Glomerular endothelial cell (primary cell): ENCODE measurements at places on chromosomes 7 and 10.

GRCh38 chr7:132778761-132779160 is 202.5 kb upstream of the PLXNA4 start:
- no peak for DNase-seq

GRCh38 chr7:43658718-43659548 is 70.4 kb downstream of the COA1 start:
- no peak for DNase-seq

DNA sequence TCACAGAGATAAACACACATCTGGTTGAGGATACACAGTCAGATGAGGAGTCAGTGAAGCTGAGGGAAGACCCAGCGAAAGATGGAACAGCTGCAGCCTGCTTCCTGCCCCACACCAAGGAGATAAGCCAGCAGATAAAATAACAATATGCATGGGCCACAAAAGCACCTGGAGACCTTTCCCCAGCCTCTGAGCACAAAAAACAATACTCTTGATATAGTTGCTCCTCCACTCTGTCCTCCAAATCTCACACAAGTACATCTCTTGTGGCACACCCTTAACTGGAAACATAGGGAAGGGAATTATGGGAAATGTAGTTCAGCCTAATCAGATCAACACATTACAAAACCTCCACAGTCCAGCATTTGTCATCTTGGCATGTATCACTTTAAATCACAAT is 9.7 kb upstream of the FHIP2A start:
- no peak for DNase-seq

DNA sequence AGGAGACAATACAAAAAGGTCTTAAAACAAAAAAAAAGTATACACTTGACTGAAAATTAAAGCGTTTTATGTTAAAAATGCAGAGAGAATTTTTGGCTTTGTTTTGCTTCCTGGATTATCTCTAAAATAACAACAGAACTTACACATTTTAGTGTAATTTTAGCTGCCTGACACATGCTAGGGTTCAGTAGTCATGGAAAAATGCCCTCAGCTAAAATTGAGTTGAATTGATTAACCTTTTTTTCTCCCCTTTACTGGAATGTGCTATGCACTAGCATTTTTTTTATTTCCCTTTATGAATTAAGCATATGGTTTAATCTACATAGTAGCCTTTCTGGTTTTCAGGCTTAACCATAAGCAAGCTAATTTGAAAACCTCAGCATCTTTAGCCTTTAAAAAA is 89.9 kb downstream of the ZNF277 start:
- no peak for DNase-seq

- DNase-seq = no peak
These were observed 367.9 kb downstream of the TYW1 start for GRCh38 chr7:67364441-67365017.

GRCh38 chr10:119395280-119396007 is 147.1 kb downstream of the RGS10 start:
- DNase-seq = no peak

- no peak for DNase-seq
These were observed 13.5 kb upstream of the RALA start for GRCh38 chr7:39609935-39610263.

GRCh38 chr7:21773326-21773725 is 172.4 kb downstream of the CDCA7L start:
- no peak for DNase-seq

GRCh38 chr7:81594767-81595166 is 175.1 kb downstream of the HGF start:
- DNase-seq = no peak

DNA sequence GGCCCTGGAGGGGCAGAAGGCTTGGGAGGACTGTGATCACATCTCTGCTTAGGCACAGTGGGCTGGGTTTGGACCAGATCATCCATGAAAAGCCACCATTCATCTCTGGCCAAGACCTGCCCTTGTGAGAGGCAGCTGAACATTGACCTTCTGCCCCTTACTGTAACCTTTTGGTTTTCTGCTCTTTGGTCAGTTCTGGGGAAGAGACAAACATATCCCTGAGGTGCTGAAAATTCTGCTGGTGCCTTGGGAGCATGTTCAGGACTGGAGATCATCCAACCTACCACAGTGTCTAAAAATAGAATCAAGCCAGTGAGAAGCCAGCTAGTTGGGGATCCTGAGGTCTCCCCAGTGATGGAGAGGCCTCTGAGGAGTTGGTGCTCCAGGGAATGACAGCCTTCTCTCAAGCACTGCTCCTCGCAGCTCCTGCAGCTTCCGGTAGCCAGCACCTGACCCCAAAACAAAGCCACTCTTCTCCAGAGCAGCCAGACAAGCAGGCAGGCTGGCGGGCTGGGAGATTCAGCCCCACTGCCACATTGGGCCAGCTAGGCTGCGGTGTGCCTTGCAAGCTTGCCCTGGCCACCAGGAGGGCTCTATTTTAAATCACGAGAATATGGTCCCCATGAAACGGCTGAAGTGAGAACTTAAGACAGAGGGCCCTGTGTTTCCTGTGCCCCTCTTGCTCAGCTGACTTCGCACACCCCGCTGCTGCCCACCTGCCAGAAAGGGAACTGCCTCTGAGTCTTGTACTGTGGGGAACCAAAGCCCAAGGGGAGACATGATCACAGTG is 37.8 kb upstream of the UBE2H start:
- DNase-seq = no peak

GRCh38 chr10:565676-566075 is 123.8 kb downstream of the DIP2C start:
- DNase-seq = no peak

- no peak for DNase-seq
These were observed 48.6 kb upstream of the ADO start for GRCh38 chr10:62755662-62756653.

DNA sequence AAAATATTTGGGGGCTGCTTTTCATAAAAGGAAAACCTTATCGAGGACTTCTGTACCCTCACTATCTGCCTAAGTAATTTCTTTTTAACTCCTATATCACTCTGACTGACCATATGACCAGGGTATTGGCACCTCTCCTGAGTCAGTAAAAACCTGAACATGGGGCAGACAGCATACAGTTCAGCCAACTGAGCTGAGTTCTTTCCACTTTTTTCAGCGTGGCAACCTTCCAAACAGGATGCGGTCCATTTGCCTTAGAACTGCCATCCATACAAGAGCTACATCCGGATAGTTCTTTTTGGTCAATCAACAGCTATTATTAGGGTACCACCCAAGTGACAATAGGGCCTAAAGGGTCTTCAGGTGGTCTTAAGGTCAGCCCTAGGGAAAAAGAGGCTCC is 122.6 kb downstream of the MARCHF5 start:
- no peak for DNase-seq

- DNase-seq = no peak
These were observed 187.2 kb upstream of the LYZL2 start for GRCh38 chr10:30816820-30817171.

DNA sequence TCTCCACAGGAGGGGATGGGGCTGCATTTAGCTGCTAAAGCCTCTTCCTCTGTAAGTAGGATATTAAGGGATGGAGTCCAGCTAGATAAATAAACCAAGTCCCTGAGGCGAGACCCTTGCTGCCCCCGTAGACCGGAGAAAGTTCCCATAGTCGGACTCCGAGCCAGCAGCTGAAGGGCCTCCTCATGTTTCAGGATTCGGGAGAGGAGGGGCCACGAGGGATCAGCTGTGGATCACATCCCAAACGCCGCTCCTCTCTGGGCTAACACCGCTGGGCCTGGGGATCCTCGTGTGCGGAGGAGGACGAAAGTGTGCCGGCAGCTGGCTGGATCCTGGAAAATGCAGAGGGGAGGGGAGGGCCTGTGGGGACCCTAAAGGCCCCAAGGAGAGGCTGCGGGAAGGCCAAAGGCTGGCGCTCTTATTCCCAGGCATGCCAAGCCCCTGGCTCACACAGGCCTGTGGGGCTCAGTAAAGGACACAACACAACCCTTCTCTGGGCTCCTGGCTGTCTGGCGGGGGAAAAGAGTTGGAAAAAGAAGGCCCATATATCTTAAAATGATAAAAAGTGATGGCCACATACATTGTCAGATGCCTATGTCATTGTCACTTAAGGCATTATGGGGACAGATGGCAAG is 82.5 kb upstream of the TMEM72 start:
- DNase-seq = no peak

DNA sequence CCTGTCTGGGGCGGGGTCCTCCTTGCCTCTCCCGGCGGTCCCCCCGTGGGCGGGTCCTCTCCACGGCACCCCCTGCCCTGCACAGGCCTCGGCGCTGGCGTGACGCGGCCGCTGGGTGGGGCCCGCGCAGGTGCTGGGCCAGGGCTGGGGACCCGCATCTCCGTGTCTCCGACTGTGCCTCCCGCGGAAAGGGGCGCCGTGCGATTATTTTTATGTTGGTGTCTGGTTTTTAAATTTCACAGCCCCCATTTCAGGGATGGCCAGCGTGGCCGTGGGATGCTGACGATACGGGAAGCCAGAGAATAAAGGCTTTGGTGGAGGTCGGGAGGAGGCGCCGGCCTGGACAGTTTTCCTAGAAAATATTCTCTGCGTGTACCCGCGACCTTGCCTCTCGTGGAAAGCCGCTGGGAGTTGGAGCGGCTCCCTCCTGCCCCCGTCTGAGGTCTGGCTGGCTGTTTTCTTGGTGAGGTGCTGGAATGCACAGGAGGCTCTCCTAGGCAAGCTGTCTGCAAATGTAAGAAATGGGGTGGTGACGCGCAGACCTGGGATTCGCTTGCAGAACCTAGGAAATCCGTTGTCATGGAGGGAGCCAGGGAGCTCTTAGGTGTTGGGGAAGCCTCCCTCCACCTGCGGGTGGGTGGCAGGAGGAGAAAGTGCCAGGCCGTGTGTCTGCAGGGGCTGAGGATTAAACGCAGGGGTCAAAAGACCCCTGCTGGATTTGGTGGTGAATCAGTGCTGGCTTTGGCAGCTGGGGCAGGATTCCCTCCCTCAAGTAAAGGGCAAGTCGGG is 28.7 kb upstream of the JAKMIP3 start:
- DNase-seq = no peak

GRCh38 chr10:88598055-88598454 is 11.5 kb downstream of the LIPJ start:
- DNase-seq = no peak

DNA sequence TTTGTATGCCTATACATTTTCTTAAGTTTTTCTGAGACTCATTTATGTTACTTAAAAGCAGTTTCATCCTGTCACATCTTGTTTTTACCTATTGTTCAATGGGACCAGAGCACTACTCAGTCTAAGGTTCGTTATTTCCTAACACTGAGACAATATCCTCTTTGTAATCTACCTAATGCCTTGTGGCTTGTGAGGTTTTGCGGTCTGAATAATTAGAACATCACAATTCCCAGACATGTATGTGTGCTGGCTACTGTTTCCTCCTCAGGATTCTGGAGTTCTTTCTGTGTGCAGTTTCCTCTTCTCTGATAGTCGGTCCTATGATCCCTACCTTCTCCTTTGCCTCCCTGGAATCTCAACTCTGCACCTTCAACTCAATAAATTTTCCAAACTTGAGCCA is 620.2 kb downstream of the ANKRD7 start:
- DNase-seq = no peak

DNA sequence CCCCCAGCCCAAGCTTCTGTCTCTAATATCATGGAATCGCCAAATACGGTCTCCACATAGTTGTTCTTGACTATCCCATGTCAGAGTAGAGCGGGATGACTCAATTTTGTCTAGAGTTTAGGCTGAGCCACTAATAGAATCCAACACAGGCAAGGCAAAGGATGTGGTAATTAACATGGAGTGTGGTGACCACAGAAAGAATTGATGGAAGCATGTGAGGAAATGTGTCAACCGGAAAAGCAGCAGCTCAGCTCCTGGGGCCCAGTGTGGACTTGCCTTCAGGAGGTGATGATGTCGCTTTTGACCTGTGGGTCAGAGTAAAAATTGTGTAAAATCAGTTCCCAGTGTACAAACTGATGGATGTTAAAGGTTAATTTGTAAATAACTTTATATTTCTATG is 139.3 kb upstream of the KLF6 start:
- peak; percentile 99 for DNase-seq

- no peak for DNase-seq
These were observed 59.2 kb downstream of the OGDH start for GRCh38 chr7:44665531-44666213.

GRCh38 chr10:31999070-31999660 is 57.1 kb downstream of the KIF5B start:
- no peak for DNase-seq

DNA sequence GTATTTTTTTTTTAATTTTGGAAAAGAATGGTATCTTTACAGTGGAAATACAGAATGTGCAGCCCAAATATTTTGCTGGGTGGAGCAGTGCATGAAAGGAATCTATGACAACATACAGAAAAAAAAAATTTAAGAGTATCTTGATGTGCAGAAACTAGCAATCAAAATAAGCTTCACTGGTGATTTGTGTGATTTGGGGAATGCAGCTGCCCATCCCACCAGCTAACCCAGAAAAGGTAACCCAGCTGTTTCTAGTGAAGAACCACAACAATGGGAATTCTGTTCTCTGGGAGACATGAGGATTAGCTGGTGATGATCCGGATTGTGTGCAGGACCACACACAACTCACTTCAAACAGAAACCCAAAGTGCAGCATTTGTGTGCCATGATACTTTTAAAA is 375.5 kb downstream of the SEMA3D start:
- DNase-seq = no peak

DNA sequence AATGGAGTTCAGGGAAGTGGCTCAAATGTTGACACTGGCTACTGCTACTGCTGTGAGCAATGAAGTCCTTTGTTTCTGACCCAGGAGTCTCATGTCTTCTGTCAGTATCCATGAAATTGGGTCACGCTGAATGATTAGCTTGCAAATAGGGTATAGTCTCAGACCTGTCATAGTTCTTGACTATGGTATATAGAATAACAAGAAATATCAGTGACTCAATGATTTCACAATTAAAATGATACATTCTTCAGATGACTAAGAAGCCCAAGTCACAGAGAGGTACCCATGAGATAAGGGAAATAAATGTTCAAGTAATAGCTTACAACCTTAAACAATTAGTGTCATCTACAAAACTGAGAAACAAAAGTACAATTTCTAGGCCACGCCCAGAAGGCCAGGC is 89.3 kb downstream of the LYZL2 start:
- DNase-seq = no peak

- DNase-seq = no peak
These were observed 426.1 kb upstream of the LRRN3 start for GRCh38 chr7:110664803-110665202.

DNA sequence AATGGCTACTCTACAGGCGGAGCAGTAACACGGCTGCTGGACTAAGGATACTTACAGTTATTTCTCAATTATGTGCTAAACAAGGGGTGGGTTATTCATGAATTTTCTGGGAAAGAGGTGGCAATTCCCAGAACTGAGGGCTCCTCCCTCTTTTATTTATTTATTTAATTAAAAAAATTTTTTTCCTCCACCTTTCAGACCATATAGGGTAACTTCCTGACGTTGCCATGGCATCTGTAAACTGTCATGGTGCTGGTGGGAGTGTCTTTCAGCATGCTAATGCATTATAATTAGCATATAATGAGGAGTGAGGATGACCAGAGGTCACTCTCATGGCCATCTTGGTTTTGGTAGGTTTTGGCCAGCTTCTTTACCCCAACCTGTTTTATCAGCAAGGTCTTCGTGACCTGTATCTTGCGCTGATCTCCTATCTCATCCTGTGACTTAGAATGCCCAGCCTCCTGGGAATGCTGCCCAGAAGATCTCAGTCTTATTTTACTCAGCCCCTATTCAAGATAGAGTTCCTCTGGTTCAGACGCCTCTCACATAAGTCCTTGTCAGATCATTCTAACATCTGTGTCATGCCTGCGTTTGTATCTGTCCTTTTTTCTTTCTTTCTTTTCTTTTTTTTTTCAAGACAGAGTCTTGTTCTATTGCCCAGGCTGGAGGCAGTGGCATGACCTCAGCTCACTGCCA is 15.9 kb upstream of the STOX1 start:
- no peak for DNase-seq
